ENCODE measurements at places on chromosomes 4 and X. TPM values are rescaled to one million over a fixed set of nuclear protein-coding genes. Genes with fewer than 3 reads are reported as not detected.

DNA sequence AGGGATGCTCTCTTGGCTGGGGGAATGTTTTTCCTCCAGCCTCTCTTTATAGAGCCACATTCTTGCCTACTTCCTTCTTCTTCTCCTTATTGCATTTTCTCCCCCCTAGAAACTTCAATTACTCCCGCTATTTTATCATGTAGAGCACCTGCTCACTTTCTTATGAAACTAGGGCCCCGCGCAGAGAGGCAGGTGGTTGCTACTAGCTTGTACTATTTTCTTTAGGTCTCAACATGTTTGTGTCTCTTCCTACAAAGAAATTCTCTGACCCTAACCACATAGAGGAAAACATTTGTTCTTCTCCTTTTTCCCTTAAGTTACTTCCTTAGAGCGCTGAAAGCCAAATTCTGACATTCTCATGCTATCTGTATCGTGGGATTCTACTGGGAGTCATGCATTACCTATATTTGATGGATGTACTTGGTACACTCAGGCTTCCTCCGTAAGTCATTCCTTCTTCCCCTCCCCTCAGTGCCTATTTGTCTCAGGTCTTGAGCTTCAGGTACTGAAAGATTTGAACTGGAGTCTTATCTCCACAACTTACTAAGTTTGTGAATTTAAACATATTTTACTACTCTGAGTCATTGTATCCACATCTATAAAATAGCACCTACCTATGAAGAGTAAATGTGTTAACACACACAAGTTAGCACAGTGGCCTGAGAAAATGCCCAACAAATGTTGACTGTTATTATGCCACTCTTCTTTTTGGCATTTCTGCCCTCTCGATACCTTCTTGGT is 159.1 kb upstream of the LEF1 start:
- no peak for DNase-seq

- peak; percentile 57 for DNase-seq
These were observed 533 bp downstream of the IL15 start for GRCh38 chr4:141636771-141637460.

- DNase-seq = no peak
These were observed 26.2 kb downstream of the UGT2B7 start for GRCh38 chr4:69122476-69122875.

DNA sequence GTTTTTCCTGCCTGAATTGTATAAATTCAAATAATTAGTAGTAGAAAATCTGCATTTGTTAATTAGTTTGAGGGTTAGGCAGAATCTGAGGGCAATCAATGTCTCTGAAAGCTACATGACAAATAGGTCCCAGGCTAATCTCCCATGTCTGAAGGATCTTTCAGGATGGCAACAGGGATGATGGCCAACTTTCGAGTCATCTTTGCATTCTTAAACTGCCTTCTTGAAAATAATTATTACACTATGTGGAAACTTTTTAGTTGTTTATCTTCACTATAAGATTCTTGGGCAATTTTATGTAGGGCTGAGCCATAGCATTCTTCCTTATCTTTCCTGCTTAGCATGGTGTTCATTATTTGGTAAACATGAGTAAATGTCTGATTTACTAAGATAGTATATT is 490.3 kb upstream of the EPHA5 start:
- peak; percentile 63 for DNase-seq

- DNase-seq = peak; percentile 79
These were observed 92.4 kb upstream of the AP1S2 start for GRCh38 chrX:15946783-15947580.

GRCh38 chrX:12239356-12240082 is 101.2 kb downstream of the FRMPD4 start:
- DNase-seq = peak; percentile 42

DNA sequence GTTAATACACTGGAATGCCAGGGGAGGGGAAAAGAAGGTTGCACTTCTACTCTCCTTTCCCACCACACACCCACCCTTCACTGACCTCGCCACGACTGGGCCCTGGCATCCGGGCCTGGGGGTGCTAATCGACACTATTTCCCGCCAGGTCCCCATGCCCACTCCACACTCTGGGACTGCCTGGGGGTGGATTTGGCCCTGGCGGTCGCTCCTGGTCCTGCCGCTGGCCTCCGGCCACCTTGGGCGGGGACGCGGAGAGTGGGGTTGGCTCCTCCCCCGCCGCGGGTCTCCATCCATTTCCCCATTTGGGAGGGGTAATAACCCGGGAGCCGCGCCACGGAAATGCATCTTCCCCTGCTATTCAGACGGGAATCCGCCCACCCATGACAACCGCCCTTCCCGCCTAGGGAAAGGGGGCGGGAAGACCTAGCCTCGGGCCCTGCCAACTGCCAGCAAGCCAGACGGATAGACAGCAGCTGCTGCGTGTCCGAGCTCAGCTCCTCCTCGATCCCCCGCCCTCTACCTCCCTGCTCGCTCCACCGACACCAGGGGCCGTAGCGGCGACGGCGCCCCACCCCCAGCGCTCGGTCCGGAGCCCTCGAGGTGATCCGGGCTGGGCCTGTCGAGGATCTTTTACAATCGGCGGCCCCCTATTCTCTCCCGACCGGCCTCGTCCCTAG is 78.1 kb downstream of the RLIM start:
- peak; percentile 87 for DNase-seq

GRCh38 chr4:186621959-186622553 is 66.7 kb upstream of the MTNR1A start:
- DNase-seq = peak; percentile 88

GRCh38 chr4:5711479-5712184 is 631 bp downstream of the EVC start:
- peak; percentile 55 for DNase-seq

DNA sequence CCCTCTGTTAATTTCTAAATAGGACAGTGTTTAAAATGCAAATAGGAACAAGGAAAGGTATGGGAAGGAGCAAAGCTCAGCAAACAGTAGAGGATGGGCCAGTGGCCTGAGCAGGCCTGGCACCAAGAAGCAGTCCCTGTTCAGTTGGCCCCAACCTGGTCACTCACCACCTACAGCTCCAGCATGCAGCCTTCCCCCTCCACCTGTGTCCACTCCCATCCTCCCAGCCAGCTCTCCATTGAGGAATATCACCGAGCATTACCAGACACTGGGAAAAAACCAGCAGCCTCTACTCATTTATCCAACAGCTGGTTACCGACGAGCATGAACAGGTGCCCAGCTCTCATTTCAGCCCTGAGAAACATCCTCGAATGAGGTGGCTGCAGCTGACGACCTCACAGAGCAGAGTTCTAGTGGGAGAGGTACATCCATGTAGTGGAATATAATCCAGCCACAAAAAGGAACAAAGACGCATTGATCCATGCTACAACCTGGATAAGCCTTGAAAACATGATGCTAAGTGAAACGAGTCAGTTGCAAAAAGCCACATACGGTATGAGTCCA is 25.6 kb downstream of the CD99L2 start:
- no peak for DNase-seq

DNA sequence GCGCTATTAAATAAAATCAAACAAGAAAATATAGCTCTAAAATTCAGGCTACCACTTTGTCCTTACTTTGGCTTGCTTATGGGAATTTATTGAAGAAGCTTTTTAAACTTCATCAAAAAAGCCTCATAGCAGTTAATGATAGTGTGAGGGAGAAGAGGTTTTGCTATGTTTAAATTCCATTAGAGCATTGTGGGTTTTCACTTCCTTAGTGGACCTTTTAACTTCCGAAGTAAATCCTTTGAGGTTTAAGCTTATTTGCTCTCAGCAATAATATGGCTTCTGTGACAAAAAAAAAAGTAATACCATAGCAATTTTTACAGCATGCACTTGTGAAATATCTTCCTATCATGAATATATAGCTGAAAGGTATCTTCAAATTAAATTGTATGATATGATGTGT is 120.2 kb upstream of the NDST4 start:
- DNase-seq = no peak

- peak; percentile 79 for DNase-seq
These were observed 226.9 kb upstream of the HCCS start for GRCh38 chrX:10884246-10884645.

- DNase-seq = no peak
These were observed 117.9 kb upstream of the HS3ST1 start for GRCh38 chr4:11546391-11547175.

DNA sequence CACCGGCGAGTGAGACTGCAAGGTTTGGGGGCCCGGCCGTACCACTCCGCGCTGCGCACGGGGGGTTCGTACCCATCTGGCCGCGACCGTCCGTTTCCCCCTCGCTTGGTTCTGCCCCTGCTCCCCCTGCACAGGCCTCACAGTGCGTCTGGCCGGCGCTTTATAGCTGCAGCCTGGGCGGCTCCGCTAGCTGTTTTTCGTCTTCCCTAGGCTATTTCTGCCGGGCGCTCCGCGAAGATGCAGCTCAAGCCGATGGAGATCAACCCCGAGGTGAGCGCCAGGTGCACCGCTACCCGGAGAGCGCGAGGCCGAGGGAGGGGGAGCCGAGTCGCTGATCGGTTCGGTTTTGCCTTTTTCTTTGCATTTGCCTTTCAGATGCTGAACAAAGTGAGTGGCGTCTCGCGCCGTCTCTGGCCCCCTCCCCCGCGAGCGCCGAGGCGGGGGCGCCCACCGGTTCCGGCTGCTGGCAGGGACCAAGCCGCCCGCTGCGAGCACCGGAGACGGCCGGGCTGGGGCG is at the start of gene UCHL1:
Gene UCHL1 (plus strand): TSS at position 189 of the 517 bp plus-strand sequence. CDS start 49 bp downstream, at position 238.
- peak; percentile 84 for DNase-seq

GRCh38 chr4:188665491-188666457 is 526.5 kb downstream of the TRIML1 start:
- DNase-seq = no peak

GRCh38 chr4:150990250-150990649 is 24.8 kb downstream of the LRBA start:
- no peak for DNase-seq

DNA sequence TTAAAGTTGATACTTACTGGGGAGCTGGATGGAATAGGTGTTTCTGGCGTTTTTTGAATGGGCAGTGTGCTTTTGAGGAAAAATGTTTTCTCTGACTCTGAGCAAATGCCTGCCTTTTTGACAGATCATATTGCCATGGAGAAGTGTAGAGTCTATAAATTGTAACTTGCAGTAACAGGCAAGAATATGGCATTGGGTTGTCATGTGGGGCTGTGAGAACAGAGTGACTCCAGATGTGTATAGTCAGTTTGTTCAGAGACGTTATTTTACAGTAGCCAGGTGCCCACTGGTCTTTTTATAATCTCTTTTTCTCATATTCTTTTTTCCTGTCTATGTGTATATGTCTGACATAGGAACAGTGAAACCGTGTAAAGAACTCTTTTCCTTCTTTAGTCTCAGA is 40.8 kb downstream of the RAPGEF2 start:
- no peak for DNase-seq

DNA sequence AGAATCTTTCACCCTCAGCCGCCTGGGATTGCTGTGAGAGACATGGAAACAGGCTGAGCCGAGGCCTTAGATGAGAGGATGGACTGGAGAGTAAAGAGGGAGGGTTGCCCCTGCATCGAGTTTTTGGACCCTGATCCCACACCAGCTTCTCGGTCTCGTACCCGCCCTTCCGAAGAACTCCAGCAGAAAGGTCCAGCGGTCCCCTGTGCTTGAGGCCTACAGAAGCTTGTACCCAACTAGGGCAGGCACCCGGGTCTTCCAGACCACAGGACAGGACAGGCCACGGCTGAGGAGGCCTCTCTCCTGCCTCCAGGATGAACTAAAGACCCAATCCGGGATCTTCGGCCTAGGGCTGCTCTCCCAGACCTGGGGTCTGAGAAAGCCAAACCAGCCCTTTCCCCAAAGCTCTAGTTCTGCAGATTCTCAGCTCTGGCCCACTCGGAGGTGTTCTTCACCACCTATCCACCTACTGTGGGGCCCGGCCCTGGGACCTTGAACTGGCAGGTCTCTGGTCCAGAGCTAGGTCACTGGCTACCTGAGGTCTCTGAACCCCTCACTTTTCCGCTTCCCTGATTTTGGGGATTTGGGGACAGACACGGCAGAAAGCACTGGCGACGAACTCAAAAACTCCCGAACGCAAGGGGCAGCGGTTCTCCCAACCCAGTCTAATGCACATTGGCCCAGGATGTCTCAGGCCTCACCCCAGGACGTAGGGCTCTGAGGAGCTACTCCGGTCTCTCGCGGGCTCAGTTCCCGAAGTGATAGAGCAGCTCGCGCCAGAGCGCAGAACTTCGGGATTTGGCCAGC is 1.1 kb downstream of the NKX3-2 start:
- DNase-seq = no peak

DNA sequence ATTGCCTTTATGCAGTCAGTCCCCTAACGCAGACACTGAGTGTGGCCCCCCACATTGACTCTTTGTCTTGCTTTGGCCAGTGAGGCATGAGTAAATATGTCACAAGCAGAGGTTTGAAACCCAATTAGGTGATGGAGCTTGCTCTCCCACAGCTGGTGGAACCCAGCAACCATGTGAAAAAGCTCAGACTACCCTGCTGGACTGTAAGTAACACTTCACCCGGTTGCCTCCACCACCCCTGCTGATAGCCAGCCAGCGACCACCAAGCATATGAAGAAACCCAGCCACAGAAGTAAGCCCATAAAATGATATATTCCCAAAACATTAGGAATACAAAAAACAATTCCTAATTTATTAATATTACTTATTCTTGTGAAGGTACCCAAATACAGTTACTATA is 21.6 kb upstream of the PDCL2 start:
- no peak for DNase-seq

DNA sequence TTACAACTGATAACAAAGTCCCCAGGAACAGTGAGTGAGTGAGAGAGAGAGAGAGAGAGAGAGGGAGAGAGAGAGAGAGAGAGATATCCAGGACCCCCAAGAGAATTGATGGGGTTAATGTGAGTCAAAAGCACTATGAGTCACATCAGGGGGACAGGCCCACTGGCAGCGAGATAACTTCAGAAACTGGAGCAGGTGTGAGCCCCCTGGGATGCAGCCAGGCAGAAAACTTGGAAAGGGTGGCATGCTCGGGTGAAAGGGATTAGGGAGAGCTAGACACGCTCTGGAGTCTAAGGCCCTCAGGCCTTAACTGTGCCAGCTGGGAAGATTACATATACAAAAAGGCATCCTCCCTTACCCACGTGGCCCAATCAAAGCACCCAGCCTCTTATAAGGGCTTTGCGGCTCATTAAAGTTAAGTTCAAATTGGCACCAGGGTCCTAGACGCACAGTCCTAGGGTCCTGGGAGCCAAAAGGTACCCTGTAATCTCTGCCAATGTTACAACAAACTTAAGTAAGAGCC is 841 bp downstream of the ACOT9 start:
- DNase-seq = peak; percentile 80

GRCh38 chrX:65697915-65698796 is 30.7 kb downstream of the MSN start:
- no peak for DNase-seq

- DNase-seq = no peak
These were observed 65.0 kb upstream of the MAGEB2 start for GRCh38 chrX:30150196-30150895.

- no peak for DNase-seq
These were observed 62.9 kb downstream of the IQCM start for GRCh38 chr4:149752729-149753128.

SH3BP2 gene
- total RNA-seq = 30.8 TPM

HPRT1 gene
- total RNA-seq = 10.0 TPM

CCNA2 gene
- 63.9 TPM for total RNA-seq

CXCL9 gene
- total RNA-seq = not detected

IL3RA gene
- 0.09 TPM for total RNA-seq

RAB40A gene
- 0.27 TPM for total RNA-seq

GAGE2A gene
- total RNA-seq = not detected

TKTL2 gene
- not detected for total RNA-seq

CFI gene
- total RNA-seq = 201 TPM

KCNIP4 gene
- total RNA-seq = 1.7 TPM

NKRF gene
- total RNA-seq = 5.2 TPM

NAT8L gene
- 0.09 TPM for total RNA-seq

All from fibroblast of the aortic adventitia (primary cell).